ENCODE measurements at places on chromosomes 1 and 21. TPM values are rescaled to one million over a fixed set of nuclear protein-coding genes. Genes with fewer than 3 reads are reported as not detected.
A peak's percentile ranks its signal among the peaks of the same experiment; 100 is the strongest.

Gene RHD
- 2.7 TPM for polyA plus RNA-seq

Gene LCE2B
- not detected for polyA plus RNA-seq

Gene DEPDC1
- polyA plus RNA-seq, result 10.8 TPM

Gene LAD1
- 14.5 TPM for polyA plus RNA-seq

Gene NGF
- polyA plus RNA-seq, result 1.1 TPM

Gene VSIG8
- polyA plus RNA-seq, result 0.08 TPM

Gene IGSF5
- polyA plus RNA-seq, result 0.25 TPM

Gene ILDR2
- 0.48 TPM for polyA plus RNA-seq

Gene BCL2L15
- 1.1 TPM for polyA plus RNA-seq

Gene QSOX1
- polyA plus RNA-seq, result 157 TPM

Gene C1orf53
- 1.8 TPM for polyA plus RNA-seq

Gene CFAP126
- polyA plus RNA-seq, result 20.0 TPM

Gene IKBKE
- polyA plus RNA-seq, result 4.9 TPM

- no peak for DNase-seq
These were observed 230.3 kb downstream of the CENPF start for GRCh38 chr1:214833178-214833756.

DNA sequence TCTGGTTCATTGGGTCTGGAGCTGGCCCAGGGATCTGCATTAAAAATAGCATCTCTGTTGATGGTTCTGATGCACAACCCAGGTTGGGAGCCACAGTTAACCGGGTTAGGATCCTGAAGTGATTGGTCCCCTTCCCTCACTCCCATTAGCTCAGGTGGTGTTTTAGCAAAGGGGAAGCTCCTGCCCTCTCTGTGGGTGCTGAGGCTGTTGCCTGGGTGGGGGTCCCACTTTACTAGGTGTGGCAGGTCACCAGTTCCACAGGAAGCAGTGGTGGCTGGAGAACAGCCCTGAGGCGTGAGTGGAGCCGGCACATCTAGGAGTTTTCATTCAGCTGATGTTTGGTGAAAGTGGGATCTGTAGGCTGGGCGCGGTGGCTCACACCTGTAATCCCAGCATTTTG, 86.5 kb downstream of the MAN1C1 start:
- DNase-seq, result no peak

GRCh38 chr1:190754666-190755065, 277.0 kb upstream of the BRINP3 start:
- DNase-seq, result peak; percentile 90

DNA sequence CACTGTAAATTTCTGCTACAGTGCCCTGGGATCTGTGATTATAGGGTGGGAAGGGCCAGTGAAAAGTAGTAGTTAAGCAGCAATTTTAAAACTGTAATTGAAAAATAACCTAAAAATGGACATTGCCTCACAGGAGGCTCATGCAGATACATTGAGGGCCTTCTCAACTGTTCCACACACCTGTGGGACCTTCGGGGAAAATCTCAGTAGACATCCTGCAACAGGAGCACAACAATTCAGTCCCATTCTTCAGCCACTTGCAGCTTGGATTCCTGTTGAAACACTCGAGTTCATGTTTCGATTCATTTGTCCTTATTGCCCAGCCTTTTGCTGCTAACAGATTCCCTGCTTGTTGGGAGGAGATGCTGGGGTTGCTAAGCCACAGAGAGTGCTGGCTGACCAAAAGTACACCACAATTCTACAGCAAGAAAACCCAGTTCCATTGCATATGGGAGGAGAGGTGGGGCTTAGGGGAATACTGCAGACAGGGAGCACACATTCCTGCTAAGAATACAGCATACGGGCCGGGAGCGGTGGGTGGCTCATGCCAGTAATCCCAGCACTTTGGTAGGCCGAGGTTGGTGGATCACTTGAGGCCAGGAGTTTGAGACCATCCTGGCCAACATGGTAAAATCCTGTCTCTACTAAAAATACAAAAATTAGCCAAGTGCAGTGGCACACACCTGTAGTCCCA, 4.5 kb downstream of the TMCC2 start:
- no peak for DNase-seq

GRCh38 chr1:8782001-8782620, 35.3 kb downstream of the RERE start:
- DNase-seq, result no peak

- no peak for DNase-seq
These were observed 259.1 kb downstream of the DSCAM start for GRCh38 chr21:40587736-40588346.

DNA sequence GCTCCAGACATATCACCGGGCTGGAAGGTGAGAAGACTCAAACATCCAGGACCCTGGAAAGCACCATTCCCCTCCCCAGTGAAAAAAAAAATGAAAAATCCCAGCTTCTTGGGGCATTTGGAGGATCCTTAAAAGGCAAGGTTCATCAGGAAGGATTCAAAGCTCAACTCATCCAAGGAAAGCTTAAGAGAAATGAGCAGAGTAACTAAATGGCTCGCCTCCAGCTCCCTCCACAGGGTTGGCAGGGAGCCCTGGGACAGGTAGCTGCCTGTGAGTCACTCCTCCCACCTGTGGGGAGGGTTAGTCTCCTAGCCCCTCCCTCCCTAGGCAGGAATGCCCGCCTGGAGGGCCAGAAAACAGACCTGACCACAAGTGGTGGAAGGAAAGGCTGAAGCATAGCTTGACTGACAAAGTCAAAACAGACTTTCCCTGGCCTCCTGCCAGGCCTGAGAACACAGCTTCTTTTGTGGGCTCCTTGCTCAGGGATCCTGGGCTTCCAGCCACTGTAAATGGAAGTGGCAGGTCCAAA, 712 bp upstream of the LAMB3 start:
- peak; percentile 83 for DNase-seq

DNA sequence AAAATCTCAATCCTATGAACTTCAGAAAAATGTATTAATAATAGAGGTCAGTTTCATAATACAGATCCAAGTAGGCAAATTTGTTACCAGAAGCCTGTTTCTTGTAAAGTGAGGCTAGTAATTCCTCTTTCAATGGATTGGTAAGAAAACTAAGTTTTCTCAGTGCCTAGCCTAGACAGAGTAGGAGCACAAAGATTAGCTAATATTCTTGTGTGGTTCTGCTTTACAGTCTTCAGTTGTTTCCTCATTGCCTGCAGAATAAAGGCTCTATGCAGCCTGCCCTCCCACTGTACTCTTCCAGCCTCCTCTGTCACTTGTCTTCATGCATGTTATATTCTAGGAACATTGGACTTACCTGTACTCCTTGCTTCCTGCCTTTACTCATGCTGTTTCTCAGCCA, 2.4 kb upstream of the PPP1R15B start:
- no peak for DNase-seq

DNA sequence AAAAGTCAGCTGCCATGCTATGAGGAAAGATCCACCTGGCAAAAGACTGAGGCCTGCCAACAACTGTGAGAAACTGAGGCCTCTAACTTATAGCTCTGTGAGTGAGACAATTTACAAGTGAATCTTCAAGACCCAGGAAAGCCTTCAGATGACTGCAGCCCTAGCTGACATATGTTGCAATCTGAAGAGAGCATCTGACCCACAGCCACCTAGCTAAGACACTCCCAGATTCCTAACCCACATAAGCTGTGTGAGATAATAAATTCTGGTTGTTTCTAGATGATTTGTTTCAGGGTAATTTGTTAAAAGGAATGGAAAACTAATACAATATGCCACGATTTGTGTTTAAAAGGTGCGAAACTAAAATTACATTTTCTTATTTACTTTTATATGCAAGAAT, 55.1 kb downstream of the HFM1 start:
- no peak for DNase-seq

- no peak for DNase-seq
These were observed 34.4 kb upstream of the LRP8 start for GRCh38 chr1:53362270-53362669.

GRCh38 chr1:18934205-18935000, 22.1 kb downstream of the IFFO2 start:
- no peak for DNase-seq

DNA sequence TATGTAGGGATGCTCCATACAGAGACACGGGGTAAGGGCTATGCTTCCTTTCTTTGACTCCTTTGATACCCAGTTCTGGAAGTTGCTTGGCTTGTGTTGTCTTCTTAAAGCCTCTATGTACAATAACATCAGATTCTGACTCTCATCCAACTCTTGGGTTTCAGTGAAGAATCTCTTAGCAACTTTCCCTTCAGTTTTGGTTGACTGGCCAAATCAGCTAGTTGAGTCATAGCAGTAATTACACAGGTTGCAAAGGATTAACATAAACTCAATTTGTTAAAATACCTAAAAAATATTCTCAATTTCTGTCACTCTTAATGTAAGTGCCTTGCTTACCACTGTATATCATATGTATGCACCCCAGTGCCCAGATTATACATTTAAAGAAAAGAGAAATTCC, 9.2 kb downstream of the CD1E start:
- no peak for DNase-seq

DNA sequence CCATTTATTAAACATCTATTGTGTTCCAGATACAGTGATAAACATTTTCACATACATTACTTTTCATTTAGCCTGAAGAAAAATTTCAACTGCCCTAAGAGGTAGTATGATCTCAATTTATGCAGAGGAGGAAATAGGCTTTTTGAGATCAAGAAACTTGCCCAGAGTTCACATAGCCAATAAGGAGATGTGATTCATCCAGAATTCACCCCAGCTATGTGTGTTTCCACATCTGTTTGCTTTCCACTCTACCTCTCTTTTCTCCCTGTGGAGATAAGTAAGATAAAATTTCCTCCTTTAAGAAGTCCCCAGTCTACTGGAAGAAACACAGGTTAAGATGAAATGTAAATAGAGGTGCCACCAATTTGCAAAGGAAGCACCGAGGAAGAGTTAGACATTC, 199.7 kb upstream of the C8B start:
- DNase-seq, result no peak

DNA sequence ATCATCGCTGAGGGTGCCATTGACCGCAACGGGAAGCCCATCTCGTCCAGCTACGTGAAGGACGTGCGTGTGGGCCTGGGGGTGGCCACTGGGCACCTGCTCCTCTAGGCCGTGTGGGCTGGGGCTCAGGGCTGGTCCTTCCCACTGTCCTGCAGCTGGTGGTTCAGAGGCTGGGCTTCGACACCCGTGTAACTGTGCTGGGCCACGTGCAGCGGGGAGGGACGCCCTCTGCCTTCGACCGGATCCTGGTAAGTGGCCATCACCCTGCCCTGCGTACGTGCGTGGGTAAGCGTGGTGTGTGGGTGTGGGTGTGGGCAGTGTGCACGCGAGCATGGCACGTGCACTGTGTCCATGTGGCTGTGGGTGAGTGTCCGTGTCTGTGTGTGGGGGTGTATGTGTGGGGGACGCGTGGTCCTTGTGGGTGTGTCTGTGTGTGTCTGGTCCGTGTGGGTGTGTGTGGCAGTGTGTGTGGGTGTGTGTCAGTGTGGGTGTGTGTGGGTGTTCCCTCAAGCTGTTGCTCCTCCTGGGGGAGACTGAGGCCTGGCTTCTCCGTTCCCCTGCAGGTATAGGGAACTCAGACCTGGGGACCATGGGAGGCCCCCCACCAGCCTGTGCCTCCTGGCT, 16.5 kb downstream of the PFKL start:
- DNase-seq, result no peak

DNA sequence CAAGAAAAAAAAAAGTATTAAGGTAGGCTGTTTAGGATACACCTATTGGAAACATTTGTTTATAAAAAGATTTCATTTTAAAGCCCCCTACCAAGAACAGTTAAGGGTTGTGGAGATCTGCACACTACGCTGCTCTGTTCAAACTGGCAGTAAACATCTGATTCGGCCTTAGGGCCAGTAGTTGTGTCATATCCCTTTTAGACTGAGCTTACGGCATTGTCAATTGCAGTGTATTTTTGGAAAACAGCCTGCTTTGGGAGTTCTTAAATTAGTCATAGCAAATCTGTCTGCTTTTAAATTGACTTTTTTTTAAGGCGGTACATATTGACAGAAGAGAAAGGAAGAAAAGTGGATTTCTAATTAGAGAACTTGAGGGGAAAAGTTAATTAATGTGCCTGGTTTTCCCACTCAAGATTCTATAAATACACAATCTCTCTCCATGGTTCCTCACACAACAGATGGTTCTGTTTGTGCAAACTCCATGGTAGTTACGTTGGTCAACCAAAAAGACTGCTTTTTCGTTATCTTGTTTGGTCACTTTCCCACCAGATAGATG, 1.7 kb upstream of the ELK4 start:
- no peak for DNase-seq

DNA sequence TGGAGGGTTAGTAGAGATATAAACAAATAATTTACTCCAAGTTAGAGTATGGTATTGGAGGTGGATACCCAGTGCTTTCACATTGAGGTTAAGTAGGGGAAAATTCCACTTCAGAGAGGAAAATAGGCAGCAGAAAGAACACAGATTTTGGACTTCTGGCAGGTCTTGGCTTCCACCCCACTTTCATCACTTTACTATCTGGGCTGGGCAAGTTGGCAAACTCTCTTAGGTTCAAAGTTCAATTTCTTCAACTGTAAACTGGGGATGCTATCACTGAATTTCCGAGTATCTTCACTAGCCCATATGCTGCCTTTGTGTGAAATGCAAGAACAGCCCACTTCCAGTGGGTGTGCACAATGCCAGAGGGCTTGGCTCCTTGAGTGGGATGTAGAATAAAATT, 214.9 kb downstream of the GABPA start:
- no peak for DNase-seq

DNA sequence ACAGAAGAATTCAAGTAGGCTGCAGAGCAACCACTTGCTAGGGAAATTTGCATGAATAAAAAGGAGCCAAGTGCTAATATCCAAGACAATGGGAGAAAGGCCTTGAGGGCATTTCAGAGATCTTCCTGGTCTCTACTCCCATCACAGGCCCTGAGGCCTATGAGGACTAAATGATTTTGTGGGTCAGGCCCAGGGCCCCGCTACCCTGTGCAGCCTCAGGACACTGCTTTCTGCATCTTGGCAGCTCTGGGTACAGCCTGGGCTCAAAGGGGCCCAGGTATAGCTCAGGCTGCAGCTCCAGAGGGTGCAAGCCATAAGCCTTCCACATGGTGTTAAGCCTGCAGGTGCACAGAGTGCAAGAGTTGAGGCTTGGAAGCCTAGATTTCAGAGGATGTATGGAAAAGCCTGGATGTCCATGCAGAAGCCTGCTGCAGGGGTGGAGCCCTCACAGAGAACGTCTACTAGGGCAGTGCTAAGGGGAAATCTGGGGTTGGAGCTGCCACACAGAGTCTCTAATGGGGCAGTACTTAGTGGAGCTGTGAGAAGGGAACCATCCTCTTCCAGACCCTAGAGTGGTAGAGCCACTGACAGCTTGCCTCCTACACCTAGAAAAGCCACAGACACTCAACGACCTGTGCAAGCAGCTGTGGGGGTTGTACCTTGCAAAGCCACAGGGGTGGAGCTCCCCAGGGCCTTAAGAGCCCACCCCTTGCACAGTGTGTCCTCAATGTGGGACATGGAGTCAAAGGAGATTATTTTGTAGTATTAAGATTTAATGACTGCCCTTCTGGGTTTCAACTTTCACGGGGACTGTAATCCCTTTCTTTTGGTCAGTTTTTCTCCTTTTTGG, 13.7 kb upstream of the ACTRT2 start:
- DNase-seq, result no peak

DNA sequence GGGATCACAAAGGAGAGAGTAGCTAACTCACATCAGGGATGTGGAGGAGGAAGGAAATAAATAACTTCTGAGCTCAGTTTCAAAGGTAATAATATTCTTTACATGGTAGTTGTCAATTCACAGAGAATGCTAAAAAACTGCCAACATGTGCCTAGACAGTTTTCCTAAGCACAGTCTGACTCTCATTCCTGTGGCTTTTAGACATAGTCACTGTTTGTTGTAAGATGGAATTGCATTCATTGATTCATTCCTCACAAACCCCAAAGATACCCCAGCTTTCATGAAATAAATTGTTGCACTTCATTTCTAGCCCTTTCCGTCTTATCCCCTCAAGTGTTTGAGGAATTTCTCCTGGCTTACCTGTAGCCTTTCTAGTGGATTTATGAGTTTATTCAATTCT, 263.9 kb downstream of the NTNG1 start:
- no peak for DNase-seq

GRCh38 chr1:103056423-103056822, 51.9 kb downstream of the COL11A1 start:
- no peak for DNase-seq

Data from right lung (tissue), 10 donors.